Activated T-cell treated with anti-CD3 and anti-CD28 coated beads for 1 hour (primary cell): ENCODE measurements at places on chromosomes 7 and 10.

DNA sequence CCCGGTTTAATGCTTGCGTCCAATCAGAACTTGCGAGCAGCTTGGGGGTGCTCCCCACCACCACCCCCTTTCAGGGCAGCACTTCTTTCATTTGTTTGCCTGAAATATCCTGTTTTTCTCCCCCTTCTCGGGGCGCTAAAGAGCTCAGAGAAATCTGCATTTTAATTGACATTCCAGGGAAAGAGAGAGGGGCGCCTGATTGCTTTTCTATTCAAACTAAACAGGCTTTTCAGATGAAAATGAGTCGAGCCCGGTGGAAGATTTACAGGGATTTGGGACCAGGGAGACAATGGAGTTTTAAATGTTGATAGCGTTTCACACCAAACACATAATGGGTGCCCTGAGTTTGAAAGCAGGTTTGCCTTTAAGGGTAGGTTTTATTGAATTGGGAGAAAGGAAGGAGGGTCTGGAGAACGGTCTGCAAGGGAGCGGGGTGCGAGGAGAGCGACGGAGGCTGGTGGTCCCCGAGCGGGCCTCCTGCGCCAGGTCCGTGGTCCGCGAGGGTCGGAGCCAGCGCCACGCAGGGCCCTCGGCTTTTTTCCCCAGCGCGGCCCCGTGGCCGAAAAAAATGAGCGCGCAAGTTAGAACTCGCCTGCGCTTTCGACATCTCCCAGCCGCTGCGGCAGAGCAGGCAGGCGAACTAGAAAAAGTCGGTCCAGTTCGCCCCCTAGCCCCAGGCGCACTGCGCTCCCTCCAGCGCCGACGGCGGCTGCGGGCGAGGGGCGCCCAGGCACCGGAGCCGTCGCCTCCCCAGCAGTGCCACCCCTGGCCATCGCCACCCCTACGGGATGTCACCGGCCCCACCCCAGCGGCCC is 1.3 kb downstream of the FGFR2 start:
- DNase-seq: no peak

DNA sequence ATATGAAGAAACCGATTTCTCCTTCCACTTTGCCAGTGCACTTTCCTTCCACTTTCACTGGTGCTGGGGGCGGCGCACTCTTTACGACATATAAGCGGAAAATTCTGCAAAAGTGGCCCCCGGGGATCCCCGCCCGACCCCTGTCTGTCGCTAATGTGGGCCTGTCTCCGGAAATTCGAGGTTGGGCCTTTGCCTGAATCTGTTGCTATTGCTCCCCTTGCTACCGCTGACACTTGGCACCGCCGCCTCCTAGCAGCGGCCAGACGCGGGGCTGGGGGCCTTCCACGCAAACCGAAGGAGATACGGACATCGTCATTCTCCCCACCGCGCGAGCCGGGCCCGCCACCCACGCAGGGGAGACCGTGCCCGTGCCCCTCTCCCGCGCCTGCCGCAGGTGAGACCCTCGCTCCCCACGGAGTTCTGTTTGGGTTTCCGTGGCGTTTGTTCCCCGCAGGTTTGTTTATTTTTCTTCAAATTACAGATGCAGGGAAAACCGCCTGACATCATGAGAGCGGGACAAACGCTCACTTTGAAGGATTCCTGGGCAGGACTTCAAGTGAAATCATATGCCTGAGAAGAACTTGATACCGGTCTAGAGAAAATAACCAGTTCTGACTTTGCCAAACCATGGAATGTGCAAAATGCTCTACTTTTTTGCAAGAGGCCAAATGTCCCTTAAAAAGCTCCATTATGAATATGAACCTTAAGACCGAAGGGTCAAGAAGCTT is 5.0 kb downstream of the TWIST1 start:
- DNase-seq: no peak

DNA sequence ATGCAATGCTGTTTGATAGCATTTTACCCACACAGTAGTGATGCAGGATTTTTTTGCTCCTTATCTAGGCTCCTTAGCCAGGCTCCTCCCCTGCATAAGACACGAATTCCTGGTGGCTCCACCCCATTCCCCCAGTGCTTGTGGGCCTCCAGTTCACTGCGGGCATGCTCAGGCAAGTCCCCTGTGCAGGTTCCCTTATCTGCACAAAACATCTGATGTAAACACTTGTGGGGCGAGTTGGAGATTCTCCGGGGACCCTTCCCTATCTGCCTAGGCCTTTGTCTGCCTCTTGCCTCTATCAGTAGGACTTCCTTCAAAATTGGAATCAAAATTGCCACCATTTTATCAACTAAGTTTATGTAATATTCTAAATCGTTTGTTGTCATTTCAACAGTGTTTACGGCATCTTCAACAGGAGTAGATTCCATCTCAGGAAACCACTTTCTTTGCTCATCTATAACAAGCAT is 5.4 kb upstream of the STK17A start:
- DNase-seq: no peak

GRCh38 chr10:100998183-100998990 is 1.2 kb upstream of the LZTS2 start:
- DNase-seq: peak; percentile 64

DNA sequence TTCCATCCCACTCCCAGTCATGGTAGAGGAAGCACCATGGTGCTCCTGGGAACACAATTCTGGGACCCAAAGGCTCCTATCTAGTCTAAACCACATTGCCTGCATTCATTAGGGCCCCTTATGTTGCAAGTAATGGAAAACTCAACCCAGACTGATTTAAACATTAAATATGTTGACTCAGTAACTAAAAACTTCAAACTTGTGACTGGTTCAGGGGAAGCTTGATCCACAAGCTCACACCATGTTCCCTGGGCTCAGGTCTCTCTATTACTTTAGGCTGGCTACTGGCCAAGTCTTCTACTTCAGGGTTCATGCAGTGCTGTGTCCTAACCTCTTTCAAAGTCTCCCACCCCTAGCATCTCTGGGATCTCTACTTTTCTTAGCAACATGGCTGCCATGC is 13.1 kb downstream of the WNT16 start:
- no peak for DNase-seq

- no peak for DNase-seq
Observed at GRCh38 chr7:137890449-137890921, 43.7 kb upstream of the DGKI start.

DNA sequence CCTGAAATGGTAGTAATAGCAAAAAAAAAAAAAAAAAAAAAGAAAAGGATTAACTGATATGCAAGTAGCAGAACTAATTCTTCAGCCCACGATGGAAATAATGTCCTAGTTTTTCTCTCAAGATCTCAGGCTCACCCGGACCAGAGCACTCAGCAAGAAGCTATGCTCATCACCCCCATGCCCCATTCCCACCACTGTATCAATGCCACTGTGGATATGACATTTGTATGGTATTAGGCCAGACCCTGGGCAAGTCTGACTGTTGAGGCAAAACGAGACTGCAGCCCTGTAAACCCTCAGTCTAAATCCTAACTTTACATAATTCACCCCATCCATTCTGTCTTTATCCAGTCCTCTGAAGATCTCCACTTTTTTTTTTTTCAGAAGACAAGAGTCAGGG is 186.1 kb upstream of the KLF14 start:
- no peak for DNase-seq

DNA sequence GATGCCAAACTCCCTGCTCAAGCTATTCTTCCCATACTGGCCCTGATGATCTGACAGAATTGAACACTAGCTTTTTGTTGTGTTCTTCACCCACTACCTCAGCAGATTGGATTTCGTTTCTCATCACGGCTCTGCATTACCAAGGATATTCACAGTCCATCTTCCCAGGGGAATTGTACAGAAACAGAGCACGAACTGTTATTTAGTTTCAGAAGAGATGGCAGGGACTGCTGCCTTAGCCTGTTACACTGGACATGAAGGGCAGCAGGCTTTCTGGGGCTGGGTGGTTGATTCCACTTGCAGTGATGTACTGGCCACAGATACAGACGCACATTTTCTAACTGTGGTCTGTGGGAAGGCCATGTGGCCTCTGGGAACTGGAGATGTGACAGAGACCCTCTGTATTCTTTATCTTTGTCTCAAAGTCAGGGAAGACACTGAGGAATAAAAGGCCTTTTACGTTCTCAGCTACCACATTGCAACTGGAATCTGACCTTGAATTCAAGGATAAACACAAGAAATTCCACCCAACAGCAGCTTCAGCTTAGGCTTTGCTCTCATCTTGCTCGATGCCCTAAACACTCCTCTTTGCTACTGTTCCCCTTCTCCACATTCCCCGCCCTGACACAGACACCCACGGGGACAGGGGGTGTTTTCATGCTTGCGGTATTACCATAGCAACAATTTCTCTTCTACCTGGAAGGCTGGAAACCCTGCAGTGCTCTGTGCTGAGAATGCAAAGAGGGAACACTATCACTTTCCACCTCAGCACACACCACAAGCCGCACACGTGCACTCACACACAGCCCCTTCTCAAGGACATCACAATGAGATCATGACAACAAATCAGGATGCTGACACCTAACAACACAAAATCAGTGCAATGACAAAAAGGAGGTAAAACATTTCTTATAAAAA is 81.7 kb downstream of the RNF216 start:
- peak; percentile 50 for DNase-seq

GRCh38 chr10:61987537-61987936 is 86.0 kb downstream of the ARID5B start:
- DNase-seq: no peak

- no peak for DNase-seq
Observed at GRCh38 chr10:94983555-94983954, 45.1 kb downstream of the CYP2C9 start.

DNA sequence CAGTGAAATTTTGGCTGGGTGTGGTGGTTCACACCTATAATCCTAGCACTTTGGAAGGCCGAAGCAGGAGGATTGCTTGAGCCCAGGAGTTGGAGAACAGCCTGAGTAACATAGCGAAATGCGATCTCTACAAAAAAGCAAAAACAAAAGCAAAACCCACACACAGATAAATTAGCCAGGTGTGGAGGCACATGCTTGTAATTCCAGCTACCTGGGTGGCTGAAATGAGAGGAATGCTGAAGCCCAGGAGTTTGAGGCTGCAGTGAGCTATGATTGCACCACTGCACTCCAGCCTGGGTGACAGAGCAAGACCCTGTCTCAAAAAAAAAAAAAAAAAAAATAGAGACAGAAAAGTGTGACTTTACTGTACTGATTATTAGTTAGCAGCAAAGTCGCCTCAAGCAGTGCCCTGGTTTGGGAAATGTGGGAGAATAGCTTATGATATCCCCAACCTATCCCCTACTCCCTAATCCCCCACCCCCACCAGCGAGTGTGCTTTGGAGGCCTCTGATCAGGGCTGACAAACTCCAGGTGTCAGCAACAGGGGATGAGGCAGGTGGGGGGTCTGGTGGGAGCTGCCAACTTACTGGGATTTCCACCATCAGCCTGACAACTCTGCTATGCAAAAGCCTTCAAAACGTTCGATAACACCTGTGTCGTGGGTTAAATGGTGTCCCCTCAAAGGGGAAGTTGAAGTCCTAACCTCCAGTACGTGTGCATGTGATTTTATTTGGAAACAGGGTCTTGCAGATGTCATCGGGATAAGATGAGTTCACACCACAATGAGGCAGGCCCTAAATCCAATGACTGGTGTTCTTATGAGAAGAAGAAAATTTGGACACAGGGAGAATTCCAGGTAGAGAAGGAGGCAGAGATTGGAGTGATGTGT is 124.7 kb upstream of the SDK1 start:
- no peak for DNase-seq
